ENCODE measurements at places on chromosomes 12 and 14.
A peak's percentile ranks its signal among the peaks of the same experiment; 100 is the strongest.

- no peak for DNase-seq
Observed at GRCh38 chr12:66320996-66321395, 18.7 kb downstream of the HELB start.

DNA sequence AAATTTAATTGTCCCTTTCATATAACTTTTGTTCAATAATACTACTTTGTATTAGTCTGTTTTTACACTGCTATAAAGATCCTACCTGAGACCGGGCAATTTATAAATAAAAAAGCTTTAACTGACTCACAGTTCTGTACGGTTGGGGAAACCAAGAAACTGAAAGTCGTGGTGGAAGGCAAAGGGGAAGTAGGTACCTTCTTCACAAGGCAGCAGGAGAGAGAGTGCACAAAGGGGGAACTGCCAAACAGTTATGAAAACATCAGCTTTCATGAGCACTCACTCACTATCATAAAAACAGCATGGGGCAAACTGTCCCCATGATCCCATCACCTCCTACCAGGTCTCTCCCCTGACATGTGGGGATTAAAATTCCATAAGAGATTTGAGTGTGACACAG, 1069.0 kb downstream of the FSCB start:
- DNase-seq: no peak

- DNase-seq: peak; percentile 29
Observed at GRCh38 chr12:103422746-103423515, 72.8 kb downstream of the C12orf42 start.

DNA sequence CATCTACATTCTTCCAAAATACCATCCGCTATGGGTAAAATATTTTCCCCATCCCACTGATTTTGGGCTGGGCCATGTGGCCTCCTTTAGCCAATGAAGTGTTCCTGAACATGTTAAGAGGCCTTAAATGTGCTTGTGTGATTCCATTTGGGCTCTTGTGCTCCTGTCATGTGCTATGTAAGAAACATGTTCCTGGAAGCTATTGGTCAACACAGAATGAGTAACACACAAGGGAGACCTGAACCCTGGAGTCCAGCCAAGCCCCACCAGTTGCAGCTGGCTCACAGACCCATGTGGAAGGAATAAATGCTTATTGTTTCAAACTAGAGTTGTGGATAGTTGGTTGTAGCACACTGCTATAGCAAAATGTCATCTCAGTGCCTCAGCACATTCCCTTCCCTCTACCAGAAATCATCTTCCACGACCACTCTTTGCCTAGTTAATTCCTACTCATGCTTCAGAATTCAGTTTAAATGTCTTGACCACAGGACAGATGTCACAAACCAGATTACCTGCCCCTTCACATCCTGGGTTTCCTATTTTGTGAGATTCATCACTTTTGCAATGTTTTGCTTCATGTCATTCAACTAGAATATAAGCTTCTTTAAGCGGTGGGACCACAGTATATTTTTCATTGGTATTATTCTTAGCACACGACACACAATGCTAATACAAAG, 217.3 kb upstream of the EEA1 start:
- DNase-seq: no peak

DNA sequence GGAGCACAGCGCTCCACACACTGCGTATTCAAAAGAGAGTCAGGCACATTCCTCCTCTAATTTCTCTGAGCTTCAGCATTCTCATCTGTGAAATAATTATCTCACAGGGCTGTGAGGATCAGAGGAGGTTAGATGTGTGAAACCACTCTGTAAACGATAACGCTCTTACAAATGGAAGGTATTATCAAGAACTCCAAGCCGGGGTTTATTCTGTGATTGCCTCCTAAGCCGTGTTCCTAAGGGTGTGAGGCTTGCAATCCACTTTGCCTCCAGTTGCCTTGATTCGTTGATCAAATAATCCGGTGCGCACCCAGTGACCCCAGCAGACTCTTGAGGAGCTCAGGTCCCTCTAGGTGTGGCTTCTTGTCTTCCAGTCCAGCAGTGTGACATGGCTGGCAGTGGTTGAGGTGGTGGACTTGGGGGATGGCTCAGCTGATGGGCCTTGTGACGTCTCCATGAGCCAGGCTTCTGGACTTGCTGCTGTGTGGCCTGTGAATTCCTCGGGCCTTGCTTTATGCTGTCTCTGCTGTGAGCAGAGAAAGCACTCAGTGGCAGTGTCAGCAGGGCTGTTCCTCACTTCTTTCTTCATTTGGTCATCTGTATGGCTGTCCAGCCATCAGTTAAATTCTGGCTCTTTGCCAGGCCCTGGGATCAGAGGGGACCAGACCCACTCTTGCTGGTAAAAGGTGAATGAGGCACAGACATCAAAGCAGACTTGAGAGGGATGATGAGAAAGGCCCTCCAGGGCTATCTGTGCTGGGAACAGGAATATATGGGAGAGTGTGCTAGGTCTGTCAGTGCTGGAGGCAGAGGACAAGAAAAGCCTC, 71.0 kb downstream of the SLC25A47 start:
- DNase-seq: no peak

- no peak for DNase-seq
Observed at GRCh38 chr12:51954561-51955361, 3.3 kb downstream of the ACVR1B start.

DNA sequence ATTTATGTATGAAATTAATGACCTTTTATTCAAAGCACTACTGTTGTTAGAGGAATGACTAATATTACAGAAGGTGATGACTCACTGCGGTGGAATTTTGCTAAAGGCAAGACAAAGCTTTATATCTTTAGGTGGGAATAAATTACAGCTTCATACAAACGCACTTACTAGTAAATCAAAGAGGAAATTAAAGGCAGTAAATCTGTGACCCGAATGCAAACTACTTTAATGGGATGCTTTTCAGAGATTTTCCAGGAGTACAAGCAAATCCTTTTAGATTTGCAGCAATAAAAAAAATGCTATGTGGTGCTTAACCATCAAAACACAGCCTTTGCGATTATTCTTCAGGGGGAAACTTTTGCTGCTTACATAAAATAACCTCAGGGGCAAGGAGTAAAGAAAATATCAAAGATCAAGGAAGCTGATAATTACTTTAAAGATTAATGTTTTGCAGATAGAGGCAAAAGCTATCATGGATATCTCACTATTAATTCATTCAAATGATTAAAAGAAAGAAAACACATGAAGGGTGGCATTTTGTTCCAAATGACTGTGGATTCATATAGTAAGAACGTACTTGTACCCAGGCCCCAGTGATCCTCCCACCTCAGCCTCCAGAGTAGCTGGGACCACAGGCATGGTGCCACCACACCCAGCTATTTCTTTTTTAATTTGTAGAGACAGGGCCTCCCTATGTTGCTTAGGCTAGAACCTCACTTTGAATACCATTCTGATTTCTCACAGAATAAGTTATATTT, 98.9 kb downstream of the DENND5B start:
- no peak for DNase-seq

- no peak for DNase-seq
Observed at GRCh38 chr14:77542421-77543239, 44.0 kb upstream of the ISM2 start.

- no peak for DNase-seq
Observed at GRCh38 chr12:48758737-48759136, 30.2 kb downstream of the ADCY6 start.

- no peak for DNase-seq
Observed at GRCh38 chr14:58354808-58355207, 40.9 kb upstream of the TOMM20L start.

GRCh38 chr12:118685983-118686607, 295.2 kb upstream of the SRRM4 start:
- no peak for DNase-seq

GRCh38 chr12:94660436-94660835, 10.1 kb upstream of the TMCC3 start:
- DNase-seq: no peak

GRCh38 chr12:6766651-6767349, 637 bp downstream of the PTMS start:
- DNase-seq: peak; percentile 60

- DNase-seq: no peak
Observed at GRCh38 chr14:75299059-75299458, 20.4 kb downstream of the FOS start.

DNA sequence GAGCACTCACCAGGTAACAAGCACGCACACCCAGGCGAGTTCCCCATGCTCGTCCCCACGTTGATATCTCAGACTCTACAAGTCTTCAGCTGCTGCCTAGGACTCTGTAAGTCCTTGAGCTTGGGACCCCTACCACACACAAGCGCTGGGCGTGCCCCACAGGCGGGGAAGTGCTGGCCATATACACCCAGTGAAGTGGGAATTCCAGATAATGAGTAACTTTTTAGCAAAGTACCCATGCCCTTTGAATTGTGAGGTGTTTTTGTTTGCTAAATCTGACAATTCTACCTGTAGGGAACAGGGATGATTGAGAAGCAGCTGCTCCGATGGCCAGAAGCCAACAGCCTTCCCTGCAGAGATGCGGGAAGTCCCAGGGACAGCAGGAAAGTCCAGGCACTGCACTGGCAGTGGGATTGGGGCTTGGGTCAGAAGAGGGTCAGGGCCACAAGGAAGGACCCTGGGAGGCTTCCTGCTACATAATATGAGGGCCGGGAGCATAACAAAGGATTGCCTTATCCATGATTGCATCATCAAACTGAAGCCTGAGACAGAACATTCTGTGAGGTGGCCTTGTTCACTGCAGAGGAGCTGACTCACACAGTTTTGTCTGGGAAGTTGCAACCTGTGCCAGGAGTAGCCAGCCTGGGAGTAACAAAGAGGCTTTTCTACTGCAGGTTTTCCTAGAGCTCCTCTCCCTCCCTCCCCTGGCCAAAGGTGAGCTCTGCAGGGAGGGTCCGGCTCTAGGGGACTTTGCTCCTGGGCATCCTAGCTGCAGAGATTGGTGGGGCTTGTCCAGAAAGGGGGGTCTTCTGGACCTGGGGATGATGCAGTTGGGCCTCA, 13.2 kb upstream of the SERPINA3 start:
- no peak for DNase-seq

DNA sequence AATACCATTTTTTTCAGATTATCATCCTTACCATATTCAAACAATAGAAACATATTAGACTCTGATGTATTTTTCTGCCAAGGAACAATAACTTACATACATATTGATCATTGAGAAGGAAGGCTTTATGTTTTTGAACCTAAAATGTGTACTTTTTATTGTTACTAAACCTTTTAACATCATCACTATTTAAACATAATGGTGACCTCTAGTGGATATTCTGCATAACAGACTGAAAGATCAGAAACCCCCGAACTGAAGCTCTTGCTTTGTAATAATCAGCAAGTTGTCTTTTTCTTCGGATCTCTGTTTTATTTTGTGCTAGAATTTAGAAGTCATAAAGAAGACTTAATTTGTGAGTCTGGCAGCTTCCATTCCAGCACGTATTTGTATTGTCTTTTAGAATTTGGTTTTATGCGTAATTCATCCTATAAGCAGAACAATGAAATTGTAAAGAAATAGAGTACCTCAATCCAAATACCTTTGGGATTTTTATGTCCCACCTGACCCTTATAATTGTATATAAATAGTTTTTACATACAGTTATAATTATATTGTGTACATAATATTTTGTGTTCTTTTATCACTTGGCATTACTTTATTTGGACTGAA, 125.9 kb upstream of the ATF1 start:
- DNase-seq: peak; percentile 22

- no peak for DNase-seq
Observed at GRCh38 chr12:72234886-72235285, 37.3 kb upstream of the TRHDE start.
